ENCODE measurements at places on chromosomes 5 and 9.

DNA sequence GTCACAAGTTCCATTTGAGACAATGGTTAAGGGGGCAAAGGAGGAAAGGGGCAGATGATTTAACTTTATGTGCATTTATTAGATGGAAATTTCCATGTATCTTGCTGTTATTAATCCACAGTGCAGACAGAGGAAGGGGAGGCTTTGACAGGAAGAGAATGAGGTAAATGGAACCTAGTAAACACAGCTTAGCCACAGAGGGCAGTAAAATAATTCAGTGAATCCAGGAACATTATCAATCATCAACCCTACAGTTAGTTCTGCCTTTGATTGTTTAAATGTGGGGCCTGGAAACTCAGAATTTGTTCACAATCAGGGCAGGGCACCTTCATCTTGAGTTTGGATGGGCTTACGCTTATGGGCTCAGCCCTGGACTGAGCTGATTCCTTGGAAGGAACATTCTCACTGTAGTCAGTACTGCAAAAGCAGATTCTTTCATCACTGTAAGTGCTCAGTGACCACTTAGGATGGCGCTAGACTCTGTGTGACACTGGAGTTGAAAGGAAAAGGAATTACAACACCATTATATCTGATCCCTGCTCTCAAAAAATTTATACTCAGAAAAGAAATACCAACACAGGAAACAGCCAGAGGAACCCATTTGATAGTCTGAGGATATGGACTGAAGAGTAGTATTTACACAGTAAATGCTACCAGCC lies 169.5 kb downstream of the PIK3R1 start:
- DNase-seq, result no peak

DNA sequence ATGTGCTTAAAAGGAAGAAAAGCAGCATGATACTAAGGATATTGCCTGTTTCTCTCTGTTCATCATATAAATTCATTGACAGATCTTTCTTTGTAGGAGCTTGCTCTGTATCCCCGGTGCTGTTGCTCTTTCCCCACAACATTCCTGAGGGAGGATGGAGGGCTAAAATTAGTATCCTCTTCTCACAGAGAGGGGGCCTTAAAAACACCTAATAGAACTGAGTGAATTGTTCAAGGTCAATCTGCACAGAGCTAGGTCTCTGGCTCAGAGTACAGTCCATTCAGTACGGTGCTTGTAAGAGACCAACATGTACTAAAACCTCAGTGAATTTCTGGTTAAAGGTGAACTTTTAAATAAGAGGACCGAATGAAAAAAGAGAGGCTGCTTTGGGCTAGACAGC lies 88.7 kb downstream of the PALM2AKAP2 start:
- DNase-seq, result no peak

DNA sequence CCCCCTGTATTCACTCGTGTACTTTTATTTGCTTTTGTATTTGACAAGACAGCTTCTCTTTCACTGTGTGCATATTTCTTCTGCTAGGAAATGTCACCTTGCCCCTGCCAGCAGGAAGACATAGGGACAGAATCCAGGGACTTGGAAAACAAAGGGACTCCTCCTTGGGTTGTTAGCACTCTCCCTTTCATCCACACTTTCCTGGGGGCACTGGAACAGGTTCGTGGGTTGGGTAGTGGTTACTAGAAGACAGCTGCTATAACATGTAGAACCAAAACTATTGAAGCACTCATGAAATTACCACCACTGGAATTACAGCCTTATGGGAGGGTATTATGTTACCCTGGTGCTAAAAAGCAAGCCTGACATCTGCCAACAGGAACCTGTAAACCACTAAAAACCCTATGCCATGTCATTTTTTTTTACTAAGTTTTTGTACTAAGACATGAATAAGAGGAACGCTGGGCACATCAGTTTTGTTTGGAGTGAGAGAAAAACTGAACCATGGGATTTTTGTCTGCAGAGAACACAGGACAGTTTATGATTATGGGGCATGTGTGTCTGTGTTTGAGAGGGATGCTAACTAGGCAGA lies 4.7 kb upstream of the CCL28 start:
- DNase-seq, result no peak

GRCh38 chr5:16879191-16879590 lies 56.9 kb downstream of the MYO10 start:
- no peak for DNase-seq

DNA sequence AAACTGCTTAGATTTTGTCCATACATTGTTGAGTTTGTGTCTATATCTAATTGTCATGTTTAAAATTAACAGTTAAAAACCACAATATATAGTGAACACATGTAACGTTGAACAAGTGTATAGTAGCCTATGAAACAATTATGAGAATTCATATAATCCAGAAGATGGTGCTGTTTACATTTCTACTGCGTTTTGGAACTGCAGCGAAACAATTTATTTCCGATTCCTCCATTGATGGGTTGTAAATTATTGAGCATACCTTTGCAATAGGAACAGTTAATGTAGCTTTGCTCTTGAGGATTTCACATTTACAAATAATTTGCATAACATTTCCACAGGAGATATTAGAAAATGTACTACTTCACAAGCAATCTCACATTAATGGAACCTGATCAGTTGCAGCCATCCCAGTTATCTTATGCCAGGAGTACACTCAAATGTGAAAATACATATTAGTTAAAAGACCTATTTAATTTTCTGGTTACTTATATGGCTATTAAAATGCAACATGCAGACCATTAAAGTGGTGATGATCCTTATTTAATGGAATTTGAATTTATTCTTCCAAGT lies 411.8 kb downstream of the CDH10 start:
- no peak for DNase-seq

- no peak for DNase-seq
These were observed 58.1 kb downstream of the EBF1 start for GRCh38 chr5:159041444-159042198.

DNA sequence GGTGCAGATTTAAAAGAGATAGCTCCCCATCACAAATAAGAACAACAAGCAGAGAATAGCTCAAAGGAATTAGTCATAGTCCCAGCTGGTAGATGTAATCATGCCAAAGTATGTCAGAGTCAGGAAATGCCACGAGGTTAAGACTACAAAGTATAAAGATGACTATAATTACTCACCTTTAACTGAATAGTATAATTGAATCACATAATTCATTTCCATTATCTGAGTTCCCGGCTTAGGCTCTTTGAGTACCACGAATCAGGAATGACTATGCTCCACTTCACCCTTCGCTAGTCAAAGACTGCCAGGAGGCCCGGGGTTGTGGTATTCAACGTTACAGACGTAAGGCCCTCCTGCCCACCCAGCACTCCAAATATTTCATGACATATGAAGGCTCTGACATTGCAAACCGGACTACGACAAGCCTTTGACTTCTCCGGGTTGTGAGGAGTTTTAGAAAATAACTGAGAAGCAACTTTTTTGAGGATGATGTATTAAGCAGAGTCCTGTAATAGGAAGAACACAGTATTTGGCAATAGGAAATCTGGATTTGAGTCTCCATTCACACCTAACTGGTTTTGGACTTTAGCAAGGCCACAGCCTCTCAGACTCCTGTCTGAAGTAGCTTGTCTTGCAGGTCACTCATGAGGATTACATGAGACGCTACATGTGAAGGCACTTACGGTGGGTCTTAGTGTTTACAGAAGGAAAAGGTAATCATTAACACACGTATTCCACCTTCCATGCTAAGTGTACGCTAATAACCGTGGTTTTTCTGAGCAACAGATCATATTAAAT lies 64.6 kb downstream of the ENC1 start:
- no peak for DNase-seq

DNA sequence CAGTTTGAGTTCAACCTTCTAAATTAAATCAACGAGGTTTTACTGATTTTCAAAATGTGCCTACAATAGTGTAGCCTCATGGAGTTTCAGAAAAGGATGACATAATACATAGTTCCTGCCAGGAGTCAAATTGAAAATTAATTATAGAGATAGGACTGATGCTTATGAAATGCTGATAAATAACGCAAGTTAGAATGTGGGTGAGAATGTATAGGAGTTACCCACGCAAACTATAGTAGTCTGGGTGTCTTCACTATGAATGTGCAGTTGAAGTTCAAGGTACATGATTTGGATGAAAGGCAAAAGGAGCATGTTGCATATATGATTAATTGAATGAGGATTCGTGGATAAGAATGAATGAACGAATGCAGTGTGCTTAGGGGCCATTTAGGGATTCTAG lies 95.7 kb downstream of the SV2C start:
- no peak for DNase-seq

- DNase-seq, result no peak
These were observed 30.4 kb upstream of the FABP6 start for GRCh38 chr5:160198841-160199409.

- DNase-seq, result no peak
These were observed 52.5 kb downstream of the AP3B1 start for GRCh38 chr5:78242001-78242400.

Measured in MV-4-11 (cell line).